ENCODE measurements at places on chromosomes 5 and 9. TPM values are rescaled to one million over a fixed set of nuclear protein-coding genes. Genes with fewer than 3 reads are reported as not detected.

GKAP1 gene
- polyA plus RNA-seq, result 4.7 TPM

IL31RA gene
- 1.9 TPM for polyA plus RNA-seq

- no peak for DNase-seq
These were observed 19.0 kb upstream of the C1QTNF3 start for GRCh38 chr5:34061993-34062392.

TEX48 gene
- polyA plus RNA-seq, result not detected

DNA sequence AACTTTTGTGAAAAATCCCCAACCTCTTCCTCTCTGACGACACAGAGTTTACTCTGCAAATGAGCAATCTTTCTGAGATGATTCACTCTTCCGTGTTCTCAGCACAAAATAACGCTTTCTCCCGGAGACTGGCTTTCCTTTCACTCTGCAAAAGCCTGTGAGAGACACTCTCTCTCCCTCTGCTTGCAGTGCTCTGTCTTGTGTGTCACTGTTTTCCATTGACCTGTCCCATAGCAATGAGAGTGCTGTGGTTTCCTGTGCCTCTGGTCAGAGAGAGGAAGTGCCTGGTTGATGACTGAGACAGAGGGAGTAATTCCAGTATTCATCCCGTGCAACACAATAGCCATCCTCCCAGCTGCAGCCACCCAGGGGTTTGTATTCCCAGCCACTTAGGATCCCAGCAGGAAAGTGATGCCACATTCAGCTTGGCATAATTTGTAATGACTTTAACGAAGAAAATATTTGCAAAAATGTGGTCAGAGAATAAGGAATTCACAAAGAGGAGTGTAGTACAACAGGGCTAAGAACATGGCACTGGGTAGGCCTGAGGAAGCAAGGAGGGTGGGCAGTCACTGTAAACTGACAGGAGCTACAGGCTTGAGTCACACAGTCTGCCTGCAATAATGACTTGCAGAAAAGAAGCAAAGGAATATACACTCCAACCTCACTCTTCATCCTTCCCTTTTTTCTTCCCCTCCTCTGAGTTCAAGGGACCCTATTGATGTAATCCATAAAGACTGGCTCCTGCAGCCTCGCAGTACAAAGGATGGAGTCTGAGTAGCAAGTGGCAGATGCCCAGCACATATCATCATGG lies 463.5 kb upstream of the RGMB start:
- DNase-seq, result peak; percentile 83

- DNase-seq, result peak; percentile 44
These were observed 96.7 kb downstream of the EDIL3 start for GRCh38 chr5:84287951-84288350.

GRCh38 chr5:43007246-43007910 lies 32.7 kb downstream of the ANXA2R start:
- DNase-seq, result peak; percentile 85
